ENCODE measurements at places on chromosomes 2 and 18.

- no peak for DNase-seq
Observed at GRCh38 chr18:79477711-79478483, 82.2 kb downstream of the NFATC1 start.

GRCh38 chr2:121366040-121366439, 81.0 kb upstream of the TFCP2L1 start:
- DNase-seq, result no peak

DNA sequence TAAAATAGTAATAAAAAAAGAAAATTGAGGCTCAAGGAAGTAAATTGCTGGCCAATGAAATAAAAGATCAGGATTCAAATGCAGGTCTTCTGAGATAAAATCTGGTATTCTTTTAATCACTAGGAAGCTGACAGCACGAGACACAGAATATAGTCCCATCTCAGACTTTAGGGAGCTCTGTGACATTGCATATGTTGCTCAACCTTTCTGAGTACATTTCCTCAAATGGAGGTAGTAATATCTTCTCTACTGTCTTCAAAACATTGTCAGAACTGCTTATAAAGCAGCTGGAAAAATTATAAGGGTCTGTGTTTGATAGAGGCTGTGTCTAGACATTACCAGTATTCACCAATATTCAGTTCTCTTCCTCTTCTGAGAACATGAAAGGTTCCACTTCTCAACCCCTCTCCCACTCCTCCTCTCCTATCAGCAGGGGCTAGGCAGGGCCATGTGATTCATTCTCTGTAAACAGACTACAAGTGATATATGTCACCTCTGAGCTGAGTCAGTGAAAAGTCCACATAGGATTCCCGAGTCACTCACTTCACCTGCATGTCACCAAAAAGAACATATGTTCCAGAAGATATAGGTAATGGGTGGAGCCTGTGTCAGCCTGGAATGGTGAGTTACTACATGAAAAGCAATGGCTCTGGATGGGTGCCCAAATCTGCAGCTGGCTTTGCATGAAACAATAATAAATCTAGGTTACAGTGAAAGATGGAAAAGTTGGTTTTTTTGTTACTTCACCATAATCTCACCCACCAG, 7.1 kb downstream of the KCNE4 start:
- DNase-seq, result no peak

- DNase-seq, result no peak
Observed at GRCh38 chr2:196205011-196205766, 33.8 kb upstream of the STK17B start.

DNA sequence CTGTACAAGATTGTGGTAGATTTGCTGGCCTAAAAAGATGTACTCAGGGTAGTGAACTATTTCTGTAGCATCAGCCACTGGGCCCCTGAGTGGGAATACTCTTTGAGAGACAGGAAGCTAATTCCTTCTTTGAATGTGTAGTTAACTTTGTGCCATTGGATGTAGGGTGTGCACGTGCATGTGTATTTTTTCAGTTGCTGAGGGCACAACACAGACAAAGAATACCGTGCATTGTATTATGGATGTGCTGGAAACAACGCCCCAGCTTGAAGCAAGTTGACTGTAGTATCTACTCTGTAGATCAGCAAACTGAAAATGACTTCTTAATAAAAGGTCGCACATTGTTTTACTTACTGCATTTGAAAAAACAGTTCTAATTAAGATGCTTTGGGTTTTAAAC, 14.1 kb downstream of the CRIM1 start:
- DNase-seq, result no peak

DNA sequence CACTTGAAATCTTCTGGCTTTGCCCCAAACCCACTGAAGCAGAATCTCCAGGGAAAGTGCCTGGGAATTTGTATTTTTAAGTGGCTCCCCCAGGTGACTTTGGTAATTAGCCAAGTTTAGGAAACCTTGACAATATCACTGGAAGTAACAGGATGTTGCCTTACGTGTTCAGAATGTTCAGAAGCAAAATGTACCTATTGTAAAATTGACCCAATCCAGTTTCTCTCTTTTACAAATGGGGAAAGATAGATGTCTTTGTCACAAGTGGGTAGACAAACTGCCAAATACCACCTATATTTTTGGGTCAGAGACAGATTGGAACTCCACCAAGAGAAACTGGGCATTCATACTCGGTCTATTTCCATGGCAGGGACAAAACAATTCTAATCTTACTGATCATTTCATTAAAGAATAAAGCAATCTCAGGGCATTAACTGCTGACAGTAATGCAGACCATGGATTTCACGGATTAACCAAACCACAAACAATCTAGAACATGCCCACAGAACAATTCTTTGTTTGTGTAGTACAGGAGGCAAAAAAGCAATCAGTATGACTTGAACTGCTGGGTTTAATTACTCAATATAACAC, 255.8 kb downstream of the ERBB4 start:
- DNase-seq, result no peak

DNA sequence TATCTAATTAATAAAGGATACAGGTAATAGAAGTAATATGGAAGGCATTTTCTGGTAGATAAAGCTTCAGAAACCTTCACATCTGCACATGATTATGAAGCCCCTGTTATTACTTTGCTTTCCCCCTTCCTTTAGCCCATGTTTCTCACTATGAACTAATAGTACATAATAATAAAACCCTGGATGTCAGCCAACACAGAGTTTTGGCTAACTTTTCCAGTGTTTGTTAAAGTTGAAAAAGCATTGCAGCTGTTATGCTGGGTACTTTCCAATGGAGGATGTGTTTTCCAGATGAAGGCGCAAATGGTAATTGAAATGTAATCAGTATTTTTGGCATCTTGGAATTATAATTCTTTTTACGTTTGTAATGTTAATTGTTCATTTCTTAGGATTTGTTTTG, 43.5 kb downstream of the SPTBN1 start:
- no peak for DNase-seq

DNA sequence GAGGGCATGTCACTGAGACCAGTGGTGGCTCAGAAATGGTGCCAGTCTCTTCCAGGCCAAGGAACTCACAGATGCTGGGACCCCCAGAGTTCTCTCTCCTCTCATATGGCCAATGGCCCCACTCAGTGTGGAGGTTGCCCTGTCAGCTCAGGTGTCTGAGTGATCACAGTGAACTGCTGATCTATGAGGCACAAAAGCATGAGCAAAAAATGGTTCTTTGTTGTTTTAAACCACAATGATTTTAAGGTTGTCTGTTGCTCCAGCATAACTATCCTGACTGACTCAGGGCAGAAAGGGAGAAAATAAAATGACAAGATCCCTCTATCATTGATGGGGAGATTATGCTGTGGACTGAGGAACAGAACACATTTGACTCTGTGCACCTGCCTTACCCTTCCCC, 57.8 kb downstream of the FBLN7 start:
- DNase-seq, result no peak

GRCh38 chr2:230644356-230644935, 68.2 kb upstream of the CAB39 start:
- DNase-seq, result no peak

DNA sequence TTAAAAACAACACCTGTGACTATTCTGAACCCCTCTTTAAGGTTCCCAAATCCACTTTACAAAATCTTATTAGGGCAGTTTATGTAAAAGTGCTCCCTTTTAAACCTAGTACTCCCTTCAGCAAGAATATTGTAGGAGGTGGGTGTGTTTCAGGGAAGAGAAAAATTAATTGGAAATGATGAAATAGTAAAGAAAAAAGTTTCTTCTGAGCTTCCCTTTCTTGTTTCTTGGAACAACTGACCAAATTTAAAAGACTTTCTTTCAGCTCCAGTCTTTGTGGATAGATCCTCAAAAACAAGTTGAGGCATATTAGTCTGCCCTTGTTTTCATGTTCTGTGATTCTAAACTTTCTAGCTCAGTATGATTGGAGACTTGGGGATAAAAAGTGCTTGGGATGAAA, 3.0 kb downstream of the VWA3B start:
- no peak for DNase-seq

DNA sequence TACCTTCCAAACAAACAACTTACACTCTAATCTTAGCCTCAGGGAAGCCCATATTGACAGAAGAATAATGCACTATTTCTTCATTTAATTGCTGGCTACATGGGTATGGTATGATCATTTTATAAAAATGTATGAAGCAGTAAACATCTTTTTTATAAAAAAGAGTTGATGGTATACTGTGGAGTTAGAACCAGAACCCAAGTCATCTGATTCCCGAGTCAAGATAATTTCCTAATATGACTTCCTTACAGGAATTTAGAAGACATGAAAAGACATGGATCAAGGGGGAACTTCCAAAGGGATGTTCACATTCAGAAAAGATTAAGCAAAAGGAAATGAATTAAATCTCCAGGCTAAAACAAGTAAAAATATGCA, 171.8 kb downstream of the NBAS start:
- DNase-seq, result no peak

DNA sequence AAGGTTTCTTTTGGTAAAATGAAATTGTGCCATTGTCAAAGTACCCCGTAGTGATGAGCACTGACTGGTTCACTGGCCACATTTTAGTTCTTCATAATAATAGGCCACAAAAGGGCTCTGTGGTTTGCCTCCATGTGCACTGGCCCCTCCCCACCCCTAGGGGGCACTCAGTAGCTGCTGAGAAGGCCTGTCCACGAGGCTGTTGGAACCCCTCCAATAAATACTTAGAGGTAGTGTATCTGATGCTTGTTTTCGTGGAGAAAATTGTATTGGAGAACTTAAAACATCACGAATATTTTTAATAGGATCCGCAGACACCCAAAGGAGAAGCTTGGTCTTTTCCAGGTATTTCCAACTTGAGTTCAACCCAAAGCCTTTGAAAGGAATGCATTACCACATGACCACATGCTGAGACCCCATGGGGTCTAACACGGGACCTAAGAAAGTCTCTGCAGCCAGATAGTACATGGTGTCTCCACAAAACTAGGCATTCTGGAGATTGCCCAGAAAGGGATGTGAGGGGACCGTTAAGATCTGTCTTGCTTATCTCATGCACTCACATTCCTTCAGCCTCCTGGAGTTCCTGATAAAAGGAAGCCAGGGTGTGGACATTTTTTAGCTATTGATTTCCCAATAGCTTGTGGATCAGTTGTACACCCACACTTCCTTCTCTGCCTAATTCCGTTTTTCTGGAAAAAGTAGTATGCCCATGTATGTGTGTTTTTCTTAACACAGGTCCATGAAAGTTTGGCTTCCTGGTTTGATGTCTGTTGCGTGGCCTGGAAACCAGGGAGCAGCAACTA, 28.5 kb upstream of the NOSTRIN start:
- no peak for DNase-seq

DNA sequence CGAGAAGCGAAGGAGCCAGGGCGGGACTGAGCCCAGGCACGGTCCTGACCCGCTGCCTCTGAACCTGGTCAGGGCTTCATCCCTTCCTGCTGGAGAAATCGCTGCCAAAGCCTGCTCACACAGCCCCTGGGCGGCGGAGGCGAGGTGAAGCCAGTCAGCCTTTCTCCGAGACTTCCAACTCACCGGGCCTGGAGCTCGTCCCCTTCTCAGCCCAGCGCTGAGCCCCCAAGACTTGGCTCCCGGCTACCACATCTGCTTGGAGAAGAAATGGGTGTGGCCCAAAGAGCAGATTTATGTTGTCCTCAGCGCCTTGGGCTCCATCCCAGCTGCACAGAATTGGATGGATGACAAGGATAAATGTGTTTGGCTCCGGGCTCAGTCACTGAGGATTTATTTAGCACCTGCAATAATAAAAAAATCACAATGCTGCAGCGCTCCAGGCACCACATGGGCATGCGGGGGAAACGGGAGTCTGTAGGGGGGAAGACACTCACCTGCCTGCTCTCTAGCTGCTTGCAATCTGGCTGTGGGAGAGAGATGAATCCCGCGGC, 64.9 kb downstream of the ACTR2 start:
- no peak for DNase-seq

- DNase-seq, result no peak
Observed at GRCh38 chr18:61575419-61575818, 242.2 kb downstream of the CDH20 start.

DNA sequence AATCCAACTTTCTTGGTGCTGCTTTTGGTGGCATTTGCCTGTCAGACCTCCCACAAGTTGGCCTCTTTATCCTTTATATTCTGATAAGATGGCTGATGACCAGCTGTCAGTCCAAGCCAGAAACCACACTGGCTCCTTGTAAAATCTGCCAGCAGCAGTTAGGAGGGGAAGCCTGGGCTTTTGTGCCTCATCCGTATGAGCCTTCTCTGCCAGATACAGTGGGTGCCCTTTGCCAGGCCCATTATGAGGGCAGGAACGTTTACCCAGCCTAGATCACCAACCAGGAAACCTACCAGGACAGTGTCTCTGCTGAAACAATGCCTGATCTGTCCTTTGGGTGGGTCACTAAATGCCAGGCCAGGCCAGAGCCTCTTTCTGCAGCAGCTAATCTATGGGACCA, 202.9 kb upstream of the SP5 start:
- no peak for DNase-seq

DNA sequence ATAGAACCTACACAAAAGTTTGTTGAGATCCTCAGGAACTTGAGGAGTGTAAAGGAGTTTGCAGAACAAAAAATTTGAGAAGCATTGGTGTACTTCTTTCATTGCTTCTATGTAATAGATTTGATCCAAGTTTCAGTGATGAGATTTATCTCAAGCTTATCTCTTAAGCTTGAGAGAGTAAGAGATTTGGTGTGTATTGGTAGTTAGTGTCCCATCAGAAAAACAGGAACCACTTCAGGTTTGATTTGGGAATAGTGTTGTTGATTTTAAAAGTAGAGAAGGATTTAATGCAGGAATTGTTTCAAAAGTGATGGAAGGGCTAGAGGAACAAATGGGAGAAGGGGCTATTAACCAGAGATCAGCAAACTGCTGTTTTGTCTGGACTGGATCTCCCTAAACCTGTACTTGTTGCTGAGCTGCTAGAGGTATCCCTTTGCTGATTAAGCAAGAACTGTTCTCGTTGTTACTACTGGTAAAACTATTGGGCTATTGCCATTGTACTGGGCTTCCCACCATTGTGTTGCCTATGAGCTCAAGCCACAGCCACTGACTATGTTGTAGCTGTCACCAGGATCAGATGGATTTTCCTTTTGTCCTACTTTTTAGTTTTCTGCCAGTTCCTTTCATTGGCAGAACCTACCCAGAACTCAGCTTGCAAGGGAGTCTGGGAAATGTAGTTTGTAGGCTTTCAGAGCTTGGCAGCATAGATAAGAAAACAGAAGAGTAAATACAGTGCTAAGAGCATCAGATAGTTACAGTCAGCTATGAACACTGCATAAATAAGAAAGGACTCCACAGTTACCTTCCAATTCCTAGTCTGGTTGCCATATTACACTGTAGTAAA, 39.3 kb downstream of the RAB10 start:
- no peak for DNase-seq

- no peak for DNase-seq
Observed at GRCh38 chr2:162297925-162298552, 20.4 kb downstream of the IFIH1 start.

GRCh38 chr2:6880200-6880733, 2.7 kb downstream of the RSAD2 start:
- DNase-seq, result no peak
